ENCODE measurements at places on chromosomes 3 and 15.

DNA sequence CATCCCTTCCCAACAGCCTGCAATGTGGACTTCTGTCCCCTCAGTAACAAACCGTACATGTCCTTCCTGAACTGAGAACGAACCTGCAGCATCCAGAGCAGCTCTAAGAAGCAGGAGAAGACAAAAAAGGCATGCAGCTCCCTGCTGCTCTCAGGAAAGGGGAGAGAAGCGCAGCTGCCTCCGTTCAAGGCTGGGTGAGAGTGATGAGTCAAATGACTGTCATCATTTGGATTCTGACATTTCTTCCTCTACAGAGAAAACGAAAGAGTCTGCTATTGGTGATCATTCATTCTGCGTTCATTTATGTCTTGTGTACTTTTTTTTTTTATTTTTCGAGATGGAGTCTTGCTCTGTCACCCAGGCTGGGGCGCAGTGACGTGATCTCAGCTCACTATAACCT, 677.8 kb downstream of the FHIT start:
- DNase-seq: no peak

DNA sequence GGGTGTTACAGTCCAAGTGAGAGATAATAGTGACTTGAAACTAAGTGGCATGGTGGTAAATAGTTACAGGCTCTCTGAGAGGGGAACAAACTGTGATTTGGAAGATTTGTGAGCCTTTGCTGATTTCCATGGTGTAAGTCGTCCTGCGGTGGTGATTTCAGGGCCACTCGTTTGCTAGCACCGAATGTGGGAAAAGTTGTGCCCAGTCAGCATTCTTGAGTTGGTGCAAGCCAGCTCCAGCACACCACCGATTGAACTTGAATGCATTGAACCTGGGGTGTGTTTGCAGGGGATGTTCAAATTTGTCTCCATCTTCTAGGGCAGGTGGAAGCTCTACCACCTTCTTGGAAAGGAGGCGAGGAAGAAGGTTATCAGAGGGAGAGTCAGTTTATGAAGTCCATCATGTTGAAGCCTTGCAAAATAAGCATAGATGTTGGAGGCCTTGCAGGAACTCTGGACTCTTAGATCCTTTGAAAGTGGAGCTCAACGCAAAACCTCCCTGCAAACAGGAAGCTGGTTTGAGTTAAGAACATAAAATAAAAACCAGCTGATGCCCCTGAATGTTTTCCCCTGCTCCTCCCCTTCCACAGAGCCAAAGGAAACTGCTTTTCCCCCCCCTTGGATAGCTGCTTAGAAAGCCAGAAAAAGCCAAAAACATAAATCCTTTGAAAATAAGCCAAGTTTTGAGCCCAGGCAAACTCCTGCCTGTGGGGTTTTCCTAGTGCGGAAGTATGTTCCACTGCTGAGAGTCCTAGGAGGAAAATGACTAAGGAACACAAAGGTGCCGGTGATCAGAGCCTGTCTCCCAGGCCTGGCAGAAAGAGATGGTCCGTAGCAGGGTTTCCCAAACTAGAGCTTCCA, 21.9 kb downstream of the MAPKBP1 start:
- no peak for DNase-seq

GRCh38 chr3:152203652-152204051, 65.1 kb upstream of the MBNL1 start:
- no peak for DNase-seq

DNA sequence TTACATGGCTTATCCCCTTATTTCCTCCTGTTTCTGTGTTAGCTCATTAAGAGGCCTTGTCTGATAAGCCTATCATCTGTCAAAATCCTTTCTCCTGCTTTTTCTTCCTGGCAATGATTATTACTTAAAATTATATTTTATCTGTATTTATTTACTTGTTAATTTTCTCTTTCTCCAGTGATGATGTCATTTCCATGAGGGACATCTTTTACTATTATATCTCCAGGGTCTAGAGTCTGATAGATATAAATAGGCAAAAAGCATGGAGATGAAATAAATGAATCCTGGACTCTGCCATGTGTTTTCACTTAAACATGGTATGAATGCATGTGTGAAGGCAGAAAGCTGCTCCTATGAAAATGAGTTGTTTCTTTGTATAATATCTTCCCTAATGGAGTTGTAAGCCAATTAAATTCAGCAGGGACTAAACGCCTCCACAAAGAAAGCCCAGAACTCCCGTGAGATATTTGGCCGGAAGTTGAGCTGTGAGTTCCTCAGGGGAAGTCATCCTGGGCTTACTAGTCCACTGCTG, 375.2 kb downstream of the TUSC7 start:
- no peak for DNase-seq

GRCh38 chr3:18964640-18965039, 183.7 kb upstream of the KCNH8 start:
- no peak for DNase-seq

- DNase-seq: no peak
Observed at GRCh38 chr3:145620002-145620401, 541.0 kb downstream of the PLOD2 start.

DNA sequence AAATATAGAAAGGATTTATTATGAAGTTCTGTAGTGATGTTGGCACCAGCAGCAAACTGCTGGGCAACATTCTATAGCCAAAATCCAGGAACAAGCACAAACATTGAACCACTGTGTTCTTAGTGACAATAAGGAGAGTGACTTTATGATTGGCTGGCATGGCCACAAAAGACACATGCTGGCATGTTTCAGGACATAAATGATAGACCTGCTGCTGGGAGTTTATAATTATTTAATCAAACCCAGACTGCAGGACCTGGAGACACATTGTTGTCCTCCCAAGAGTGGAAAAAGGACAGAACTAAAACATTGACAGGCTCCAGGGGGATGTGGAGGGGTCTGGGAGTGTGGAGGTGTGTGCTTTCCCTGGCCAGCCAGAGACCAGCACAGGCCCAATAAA, 255.3 kb upstream of the LRTM1 start:
- DNase-seq: no peak

- DNase-seq: no peak
Observed at GRCh38 chr3:139217633-139218032, 126.2 kb upstream of the MRPS22 start.

- no peak for DNase-seq
Observed at GRCh38 chr15:27989427-27989826, 109.7 kb downstream of the OCA2 start.

DNA sequence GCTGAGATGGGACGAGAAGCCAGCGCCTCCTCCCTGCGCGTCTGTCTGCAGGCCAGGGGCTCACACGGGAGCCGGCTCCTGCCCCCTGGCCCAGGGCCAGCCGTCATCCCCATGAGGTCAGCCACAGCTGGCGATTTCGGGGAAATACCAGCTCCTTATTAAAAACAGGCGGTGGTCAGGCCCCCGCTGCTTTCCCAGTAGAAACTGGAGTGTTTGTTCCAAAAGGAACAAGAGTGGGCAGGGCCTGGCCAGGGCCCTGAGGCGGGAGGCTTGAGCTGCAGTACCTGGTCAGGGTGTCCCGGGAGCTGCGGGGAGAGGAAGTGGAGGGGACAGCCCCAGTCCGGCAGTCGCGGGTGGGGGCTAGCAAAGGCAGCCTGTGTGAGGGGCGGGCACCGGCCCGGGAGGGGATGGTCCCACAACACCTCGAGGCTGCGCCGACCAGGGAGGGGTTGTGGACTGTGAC, 17.8 kb downstream of the MYL3 start:
- DNase-seq: no peak

GRCh38 chr15:49625460-49626036, 4.7 kb downstream of the DTWD1 start:
- DNase-seq: no peak

DNA sequence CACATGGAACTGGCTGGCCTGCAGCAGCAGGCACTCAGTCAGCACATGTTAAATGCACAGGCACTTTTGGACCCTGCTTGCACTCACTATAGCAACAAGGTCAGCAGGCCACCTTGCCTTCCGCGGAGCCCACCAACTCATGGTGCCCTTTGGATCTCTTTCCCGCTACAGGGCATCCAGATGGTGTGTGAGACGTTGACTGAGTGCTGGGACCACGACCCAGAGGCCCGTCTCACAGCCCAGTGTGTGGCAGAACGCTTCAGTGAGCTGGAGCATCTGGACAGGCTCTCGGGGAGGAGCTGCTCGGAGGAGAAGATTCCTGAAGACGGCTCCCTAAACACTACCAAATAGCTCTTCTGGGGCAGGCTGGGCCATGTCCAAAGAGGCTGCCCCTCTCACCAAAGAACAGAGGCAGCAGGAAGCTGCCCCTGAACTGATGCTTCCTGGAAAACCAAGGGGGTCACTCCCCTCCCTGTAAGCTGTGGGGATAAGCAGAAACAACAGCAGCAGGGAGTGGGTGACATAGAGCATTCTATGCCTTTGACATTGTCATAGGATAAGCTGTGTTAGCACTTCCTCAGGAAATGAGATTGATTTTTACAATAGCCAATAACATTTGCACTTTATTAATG, 85.0 kb downstream of the TGFBR2 start:
- DNase-seq: peak; percentile 5

- DNase-seq: no peak
Observed at GRCh38 chr15:74482661-74483060, 21.7 kb upstream of the UBL7 start.

DNA sequence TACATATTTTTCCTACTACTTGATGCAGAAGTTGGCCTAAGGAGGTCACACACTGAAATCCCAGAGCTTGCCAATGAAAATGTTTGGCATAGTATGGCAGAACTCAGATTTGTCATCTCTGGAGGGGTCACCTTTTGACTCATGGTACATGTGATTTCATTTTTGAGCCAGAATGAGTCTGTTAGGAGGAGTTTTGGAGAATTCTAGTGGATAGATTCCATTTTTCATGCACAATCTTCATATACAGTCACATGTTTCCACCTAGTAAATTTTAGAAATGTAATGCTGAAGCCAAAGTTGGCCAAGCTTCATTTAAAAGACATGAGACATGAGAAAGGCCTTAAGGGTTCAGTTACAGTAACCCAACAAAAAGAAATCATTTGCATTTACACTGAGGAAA, 97.8 kb upstream of the IGSF10 start:
- no peak for DNase-seq

GRCh38 chr3:71752831-71753700, 589 bp upstream of the GPR27 start:
- no peak for DNase-seq

DNA sequence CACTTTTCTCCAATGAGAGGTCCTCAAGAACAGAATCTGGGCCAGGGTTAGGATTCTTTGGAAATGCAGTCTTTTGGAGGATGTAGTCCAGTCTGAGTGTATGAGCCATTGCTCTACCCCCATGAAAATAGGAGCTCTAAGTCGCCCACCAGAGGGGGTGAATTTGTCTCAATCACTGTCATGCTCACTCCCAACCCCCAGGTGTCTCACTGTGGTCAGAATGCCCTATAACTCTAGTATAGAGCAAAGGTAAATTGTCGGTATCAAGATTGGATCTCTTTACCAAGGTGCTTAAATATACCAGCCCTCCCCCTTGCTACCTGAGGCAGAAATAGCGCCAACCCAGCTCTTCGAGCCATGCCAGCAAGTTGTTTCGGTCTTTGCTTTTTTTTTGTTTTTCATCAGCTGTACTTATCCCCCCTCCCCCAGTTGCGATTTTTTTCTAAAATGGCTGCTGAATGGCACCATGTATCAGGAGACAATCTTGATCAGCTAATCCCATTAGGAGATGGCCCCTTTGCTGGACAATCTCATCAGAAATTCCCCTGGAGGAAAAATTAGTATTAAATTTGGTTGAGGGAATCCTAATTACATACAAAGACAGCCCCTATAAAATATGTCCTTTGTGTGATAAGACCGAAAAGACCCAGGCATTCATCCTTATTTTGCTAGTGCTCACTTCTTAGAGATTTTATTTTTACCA, 130.7 kb downstream of the EBLN2 start:
- no peak for DNase-seq

DNA sequence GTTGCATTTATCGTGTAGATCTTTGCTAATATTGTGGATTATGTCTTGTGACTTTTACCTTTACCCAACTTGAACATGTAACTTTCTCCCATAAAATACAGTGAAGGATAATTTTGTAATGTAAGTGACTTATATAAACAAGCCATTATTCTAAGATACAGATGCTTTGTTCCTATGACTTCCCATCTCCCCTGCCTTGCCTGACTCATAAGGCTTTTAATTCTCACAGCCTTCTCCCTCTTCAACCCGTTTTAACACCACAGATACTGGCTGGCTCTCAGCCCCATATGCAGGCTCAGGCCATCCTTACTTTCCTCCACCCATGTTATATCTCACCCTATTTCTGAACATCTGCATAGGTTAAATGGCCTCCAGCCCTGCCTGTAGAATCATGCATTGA, 4.1 kb downstream of the CCNDBP1 start:
- DNase-seq: no peak

DNA sequence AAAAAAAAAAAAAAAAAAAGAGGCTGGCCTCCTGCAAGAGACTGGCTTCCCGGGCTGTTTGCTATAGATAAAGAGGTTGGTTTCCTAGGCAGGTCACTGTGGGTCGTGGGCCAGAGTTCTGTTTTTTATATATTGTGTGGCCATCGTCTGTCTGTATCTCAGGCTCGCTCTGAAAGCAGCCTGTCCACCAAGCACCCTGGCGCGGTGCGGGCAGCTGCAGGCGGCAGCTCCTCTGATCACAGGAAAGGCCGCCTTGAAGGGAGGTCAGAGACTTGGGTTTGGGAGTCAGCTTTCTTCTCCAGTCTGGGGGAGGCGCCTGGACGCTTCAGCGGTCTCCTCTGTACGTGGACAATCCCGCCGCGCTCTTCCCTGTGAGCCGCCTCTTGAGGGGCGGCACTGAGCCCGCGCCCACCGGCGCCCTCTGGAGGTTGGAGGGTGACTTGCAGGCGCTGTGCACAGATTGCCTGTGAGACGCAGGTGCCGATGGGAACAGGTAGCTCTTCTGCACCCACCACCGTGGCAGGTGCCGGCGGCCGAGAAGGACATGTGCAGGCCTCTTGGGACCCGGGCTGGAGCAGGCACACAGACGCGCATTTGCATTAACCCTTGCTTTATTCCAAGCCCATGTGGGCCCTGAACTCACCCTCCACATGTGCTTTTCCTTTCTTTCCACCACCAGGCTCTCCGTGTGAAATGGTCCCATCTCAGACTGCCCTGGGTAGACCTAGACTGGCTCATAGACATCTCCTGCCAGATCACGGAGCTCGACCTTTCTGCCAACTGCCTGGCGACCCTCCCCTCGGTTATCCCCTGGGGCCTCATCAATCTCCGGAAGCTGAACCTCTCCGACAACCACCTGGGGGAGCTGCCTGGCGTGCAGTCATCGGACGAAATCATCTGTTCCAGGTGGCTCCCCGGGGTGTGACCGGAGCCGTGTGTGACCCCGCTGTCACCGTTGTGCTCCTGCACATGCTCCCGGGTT, 89.3 kb downstream of the LRRK1 start:
- no peak for DNase-seq

- no peak for DNase-seq
Observed at GRCh38 chr3:135050536-135050935, 255.5 kb downstream of the EPHB1 start.

DNA sequence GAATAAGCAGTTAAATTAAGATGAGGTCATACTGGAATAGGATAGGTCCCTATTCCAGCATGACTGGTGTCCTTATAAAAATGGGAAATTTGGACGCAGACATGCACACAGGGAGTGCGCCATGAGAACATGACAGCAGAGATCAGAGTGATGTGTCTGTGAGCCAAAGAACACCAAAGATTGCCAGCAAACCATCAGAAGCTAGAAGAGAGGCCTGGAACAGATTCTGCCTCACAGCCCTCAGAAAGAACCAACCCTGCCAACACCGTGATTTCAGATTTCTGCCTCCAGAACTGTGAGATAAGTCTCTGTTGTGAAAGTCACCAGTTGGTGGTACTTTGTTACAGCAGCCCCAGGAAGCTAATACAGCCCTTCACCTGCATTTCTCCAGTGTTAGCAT, 34.7 kb downstream of the EPHB1 start:
- no peak for DNase-seq
